ENCODE measurements at places on chromosomes 7 and 10.

GRCh38 chr10:120508393-120508792 is 51.4 kb downstream of the PLPP4 start:
- DNase-seq, result no peak

DNA sequence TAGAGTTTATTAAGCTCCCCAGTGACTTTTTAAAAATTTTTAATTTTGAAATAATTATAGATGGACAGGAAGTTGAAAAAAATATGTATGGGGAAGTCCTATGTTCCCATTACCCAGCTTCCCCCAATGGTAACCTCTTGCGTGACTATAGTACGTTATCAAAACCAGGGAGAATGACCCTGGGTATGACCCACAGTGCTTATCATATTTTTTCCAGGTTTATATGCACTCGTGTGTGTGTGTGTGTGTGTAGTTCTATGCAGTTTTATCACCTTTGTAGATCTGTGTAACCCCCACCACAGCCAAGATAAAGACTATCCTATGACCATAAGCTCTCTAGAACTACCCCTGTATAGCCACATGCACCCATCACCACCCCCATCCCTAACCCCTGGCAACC is 72.8 kb downstream of the TBXAS1 start:
- no peak for DNase-seq

DNA sequence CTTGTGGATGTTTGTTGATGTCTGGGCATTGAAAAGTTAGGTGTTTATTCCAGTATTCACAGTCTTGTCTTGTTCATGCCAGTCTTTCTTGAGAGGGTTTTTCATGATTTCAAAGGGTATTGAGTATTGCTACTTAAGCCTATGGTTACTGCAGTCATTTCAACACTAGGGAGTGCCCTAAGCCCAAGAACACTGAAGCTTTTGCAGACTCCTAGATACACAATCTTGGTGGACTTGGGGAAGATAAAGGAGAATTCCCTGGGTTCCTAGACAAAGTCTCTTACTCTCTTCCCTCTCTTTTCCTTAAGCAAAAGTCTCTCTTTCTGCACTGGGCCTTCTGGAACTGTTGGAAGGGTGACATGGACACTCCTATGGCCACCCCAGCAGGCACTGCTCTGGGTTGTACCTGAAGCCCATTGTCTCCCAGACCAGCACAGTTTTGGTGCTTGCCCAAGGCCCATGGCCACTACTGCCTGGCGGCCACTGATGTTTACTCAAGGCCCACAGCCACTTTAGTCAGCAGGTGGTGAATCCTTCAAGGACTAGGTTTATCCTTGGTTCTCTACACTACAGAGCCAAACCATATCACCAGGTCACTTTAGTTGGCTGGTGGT is 24.9 kb downstream of the SAMD9 start:
- DNase-seq, result no peak

DNA sequence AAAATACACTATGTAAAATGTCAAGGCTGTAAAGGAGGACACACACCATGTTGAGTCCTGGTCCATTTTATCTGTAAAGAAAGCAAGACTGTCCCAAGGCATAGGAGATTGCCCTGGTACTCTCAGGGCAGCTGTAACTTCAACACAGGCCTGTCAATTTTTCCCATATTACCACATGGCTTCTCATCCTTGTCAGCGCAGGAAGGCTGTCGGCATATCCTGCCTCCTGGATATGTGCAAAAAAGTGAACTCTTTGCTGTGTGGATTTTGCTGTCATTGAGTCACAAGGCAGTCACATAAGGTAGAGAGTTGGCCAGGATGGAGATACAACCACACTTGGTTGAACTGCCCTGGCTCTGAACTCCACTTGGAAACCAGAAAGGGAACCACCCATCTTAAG is 8.7 kb downstream of the DUSP5 start:
- DNase-seq, result no peak

DNA sequence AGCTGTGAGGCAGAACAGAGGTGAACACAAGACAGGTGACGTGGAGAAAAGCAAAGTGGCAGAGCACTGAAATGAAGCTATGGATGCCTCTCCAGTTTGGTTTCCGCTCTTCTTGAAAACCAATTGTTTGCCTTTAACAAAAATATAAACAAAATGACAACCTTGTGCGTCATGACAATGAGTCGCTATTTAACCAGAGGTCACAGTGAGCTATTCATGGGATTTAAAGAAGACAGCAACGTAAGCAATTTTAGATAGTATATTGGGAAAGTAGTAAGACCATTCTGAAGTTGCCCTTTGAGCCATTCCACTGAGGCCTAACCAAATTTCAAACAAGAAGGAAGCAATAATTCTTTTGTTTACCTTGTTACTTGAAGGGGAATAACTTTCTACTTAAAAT is 15.2 kb upstream of the LRRTM3 start:
- no peak for DNase-seq

GRCh38 chr7:144884896-144885295 is 49.0 kb upstream of the TPK1 start:
- DNase-seq, result no peak

GRCh38 chr7:108293149-108293612 is 163.0 kb upstream of the LAMB4 start:
- no peak for DNase-seq

Measured in frontal cortex (tissue), 4 donors.